ENCODE measurements at places on chromosomes 2 and 18.
A peak's percentile ranks its signal among the peaks of the same experiment; 100 is the strongest.

GRCh38 chr18:24271381-24272228, 126.0 kb downstream of the OSBPL1A start:
- no peak for DNase-seq

DNA sequence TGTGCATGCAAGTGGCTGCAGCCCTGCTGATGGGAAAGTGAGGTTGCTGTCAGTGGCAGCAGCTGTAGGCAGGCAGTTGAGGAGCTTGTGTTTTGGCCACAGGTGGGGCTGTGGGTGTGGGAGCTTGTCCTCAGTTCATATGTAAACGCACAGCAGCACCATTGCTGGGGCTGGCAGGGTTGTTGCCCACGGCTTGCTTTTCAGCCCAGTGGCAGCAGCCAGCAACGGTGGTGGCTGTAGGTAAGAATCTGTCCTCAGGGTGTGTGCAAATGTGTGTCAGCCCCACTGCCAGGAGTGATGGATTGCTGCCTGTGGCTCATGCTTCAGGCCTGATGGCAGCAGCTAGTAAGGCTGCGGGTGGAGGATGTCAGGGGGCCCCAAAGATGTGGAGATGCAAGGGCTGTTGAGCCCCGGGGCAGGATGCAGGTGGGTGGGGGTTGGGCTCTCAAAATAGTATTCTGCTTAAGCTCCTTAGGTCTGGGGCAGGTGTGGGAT, 141.3 kb upstream of the THUMPD2 start:
- DNase-seq = no peak

- no peak for DNase-seq
Measured at GRCh38 chr2:144447535-144447934, 72.4 kb downstream of the ZEB2 start.

- no peak for DNase-seq
Measured at GRCh38 chr2:125424266-125424785, 1231.6 kb upstream of the GYPC start.

DNA sequence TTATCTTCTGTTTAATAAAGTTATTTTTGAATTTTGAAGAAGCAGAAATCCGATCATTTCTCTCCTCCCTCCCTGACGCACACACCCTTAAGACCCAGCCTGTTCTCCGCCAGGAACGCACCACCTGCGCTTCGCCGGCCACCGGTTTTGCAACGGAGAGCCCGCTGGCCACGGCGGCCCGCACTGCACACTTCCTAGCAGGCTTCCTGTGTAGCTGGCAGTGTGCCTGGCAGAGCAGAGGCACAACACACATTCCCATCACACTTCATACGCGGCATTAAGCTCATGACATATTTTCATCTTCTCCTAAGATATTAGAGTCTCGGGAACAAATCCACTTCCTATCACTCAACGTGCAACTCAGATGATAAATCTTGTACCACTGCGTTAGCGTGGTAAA, 148.0 kb downstream of the HDAC4 start:
- no peak for DNase-seq

DNA sequence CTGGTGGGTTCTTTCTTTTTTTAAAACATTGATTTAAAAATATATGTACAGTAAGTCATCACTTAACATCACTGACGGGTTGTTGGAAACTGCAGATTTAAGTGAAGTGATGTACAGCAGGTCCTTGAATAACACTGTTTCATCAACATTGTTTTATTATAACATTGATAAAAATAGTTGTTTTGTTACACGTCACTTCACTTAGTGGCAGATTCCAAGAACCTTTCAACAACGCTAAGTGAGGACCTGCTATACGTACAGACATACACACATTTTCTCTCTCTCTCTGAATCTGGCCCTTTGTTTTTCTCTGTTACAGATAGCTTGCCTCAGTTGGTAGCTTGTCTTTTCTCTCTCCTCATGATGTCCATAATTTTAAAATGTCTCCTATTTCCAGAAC, 9.5 kb downstream of the CNOT11 start:
- DNase-seq = no peak

GRCh38 chr18:2654928-2655177, 673 bp upstream of the SMCHD1 start:
- DNase-seq = peak; percentile 84

DNA sequence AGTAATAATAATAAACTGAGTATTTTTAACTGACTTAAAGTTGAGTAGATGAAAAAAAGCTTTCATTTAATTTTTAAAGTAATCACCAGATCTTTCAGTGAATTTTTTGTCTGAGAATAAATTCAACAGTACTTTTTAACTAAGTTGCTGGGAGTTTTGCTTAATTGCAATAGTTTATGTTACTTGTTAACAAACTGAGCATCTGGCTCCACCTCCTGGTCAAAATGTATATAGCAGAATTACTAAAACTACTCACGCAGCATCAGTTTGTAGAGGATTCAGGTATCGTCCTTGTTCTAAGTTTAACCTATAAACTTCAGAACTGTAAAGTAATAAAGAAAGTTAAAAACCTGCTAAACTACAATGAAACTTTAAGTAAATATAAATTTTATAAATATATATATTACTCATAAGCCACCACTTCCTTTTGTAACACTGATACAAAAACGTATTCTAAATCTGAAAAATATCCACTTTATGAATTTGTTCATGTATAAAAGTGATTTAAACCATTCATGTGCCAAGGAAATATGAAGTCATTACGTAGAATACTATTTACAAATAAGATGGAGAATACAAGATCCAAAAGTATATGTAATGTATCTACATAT, 21.3 kb downstream of the NOL10 start:
- DNase-seq = peak; percentile 63

GRCh38 chr18:67463829-67464228, 52.7 kb downstream of the DSEL start:
- no peak for DNase-seq

Data from CD4-positive, alpha-beta memory T cell (primary cell).